Bladder microvascular endothelial cell (primary cell): ENCODE measurements at places on chromosomes 16 and 17. TPM values are rescaled to one million over a fixed set of nuclear protein-coding genes. Genes with fewer than 3 reads are reported as not detected.

CPHXL2 gene
- not detected in 2 replicates for total RNA-seq

CDH5 gene
- total RNA-seq, result 352 and 927 TPM in 2 replicates

PRKCB gene
- not detected in 2 replicates for total RNA-seq

KRT33A gene
- not detected in 2 replicates for total RNA-seq

BAHCC1 gene
- 4.7 and 16.0 TPM in 2 replicates for total RNA-seq
